ENCODE measurements at places on chromosomes 5 and 9. TPM values are rescaled to one million over a fixed set of nuclear protein-coding genes. Genes with fewer than 3 reads are reported as not detected.

GRCh38 chr9:11319538-11319937 is 706.7 kb upstream of the PTPRD start:
- no peak for DNase-seq

BRINP1 gene
- not detected for total RNA-seq

SHISAL2B gene
- total RNA-seq = not detected

C5orf58 gene
- not detected for total RNA-seq

DNA sequence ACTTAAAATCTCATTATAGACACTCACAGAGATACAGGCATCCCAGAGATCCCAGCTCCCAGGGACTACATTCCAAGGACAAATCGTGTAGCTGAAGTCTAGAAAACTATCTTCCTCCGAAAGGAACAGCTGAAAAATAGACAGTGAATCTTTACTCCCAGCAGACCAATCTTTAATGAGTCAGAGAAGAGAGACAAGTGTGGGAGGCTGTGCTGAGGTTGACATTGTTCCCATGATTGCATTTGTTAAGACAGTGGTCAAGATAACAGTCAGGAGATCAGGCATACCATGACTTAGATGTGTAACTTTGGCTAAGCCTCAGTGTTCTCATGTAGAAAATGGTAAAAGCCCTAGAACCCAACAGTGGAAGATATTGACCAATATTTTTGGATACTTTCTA is 120.7 kb downstream of the PAPPA start:
- no peak for DNase-seq

- no peak for DNase-seq
Observed at GRCh38 chr9:80352967-80353366, 781.2 kb downstream of the TLE4 start.

- no peak for DNase-seq
Observed at GRCh38 chr5:15737871-15738664, 238.1 kb downstream of the FBXL7 start.

DNA sequence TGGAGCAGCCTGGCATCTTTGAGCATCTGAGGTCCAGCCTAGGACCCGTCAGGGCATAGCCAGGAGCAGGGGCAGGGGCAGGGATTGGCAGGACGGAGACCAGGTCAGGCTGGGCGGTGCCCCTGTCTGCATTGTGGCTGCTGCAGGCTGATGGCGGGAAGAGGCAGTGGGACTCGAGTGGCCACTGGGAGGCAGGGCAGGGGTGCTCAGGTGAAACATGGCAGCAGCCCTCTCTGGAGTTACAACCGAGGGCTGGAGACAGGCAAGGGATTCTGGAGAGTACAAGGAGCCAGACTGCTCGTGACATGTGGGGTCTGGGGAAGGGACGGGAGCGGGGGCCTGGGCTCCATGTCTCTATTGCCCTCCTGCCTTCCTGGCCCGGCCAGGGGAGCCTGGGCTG is 97.4 kb upstream of the RAPGEF1 start:
- no peak for DNase-seq

FCN1 gene
- 27.9 TPM for total RNA-seq

TERT gene
- total RNA-seq = not detected

- DNase-seq = no peak
Observed at GRCh38 chr9:121380846-121381245, 10.8 kb upstream of the STOM start.

- DNase-seq = no peak
Observed at GRCh38 chr5:18102733-18103132, 468.5 kb downstream of the TAF11L14 start.

DNA sequence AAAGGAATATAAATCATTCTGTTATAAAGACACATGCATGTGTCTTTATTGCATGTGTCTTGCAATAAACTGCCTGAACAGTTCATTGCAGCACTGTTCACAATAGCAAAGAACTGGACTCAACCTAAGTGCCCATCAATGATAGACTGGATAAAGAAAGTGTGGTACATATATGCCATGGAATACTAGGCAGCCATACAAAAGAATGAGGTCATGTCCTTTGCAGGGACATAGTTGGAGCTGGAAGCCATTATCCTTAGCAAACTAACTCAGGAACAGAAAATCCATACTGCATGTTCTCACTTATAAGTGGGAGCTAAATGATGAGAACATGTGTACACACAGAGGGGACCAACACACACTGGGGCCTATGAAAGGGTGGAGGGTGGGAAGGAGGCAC is 63.7 kb upstream of the CHD1 start:
- no peak for DNase-seq

TRIM7 gene
- total RNA-seq = 3.0 TPM

DNA sequence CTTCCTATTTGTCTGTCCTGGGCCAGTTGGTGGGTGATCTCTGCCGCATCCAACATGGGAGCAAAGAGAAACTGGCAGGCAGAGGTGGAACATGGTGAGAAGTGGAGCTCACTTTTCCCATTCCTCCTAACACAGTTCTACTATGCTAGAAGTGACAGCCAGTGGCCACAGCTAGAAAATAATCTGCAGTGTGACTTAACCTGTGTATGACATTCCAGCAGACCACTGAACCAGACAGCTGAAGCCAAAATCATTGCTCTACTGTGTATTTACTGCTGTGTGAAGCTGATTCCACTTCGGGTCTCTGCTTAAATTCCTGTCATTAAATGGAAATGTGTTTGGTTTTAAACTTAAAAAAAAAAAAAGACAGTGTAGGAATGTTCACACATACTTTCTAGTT is 523.0 kb downstream of the MTRR start:
- DNase-seq = no peak

DNA sequence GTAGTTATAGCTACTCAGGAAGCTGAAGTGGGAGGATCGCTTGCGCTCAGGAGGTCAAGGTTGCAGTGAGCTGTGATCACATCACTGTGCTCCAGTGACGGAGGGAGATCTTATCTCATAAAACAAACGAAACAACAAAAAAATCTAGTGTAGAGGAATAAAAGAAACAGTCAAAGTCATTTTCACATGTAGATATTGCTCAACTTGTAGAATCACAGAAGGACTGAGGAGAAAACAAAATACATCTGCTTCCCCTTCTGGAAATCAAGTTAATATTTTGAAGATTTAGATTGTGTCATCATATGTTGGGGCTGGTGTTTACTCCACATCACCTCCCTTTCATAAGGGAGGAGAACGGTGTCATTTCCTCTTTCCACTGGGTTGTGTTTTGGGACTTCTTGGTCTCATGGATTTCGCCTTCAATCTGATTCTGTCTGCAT is 8.2 kb upstream of the SLC46A2 start:
- DNase-seq = no peak

MYO10 gene
- 21.2 TPM for total RNA-seq

INSL6 gene
- not detected for total RNA-seq

DNA sequence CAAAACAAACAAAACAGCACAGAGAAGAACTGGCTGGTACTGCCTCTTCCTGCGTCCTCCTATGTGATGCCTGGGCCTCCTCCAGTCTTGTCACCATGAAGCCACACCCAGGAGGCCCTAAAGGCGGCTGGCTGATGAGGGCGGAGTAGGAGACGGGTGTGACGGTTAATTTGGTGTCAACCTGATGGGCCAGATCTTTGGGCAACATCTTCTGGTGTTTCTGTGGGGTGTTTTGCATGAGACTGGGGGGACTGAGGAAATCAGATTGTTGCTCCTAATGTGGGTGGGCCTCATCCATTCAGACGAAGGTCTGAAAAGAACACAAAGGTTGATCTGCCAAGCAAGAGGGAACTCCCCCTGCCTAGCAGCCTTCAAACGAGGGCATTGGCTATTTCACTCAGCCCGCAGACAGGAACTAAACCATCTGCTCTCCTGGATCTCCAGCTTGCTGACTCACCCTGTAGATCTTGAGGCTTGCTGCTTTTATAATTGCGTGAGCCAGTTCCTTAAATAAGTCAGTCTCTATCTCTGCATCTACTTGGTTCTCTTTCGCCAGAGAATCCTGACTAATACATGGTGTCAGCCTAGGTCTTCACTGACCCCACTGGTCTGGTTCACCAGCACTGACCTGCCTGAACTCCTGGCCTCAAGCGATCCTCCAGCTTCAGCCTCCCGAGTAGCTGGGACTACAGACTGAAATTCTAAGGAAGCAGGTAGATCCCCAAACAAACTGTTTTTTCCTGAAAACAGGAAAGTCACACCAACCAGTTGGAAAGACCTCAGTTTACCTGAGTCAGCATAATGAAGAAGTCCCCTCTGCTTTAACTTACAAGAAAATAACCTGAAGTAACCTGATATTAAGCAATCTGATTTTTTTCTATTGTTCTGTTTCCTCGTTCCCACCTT is 12.8 kb upstream of the ZFP62 start:
- DNase-seq = no peak

PCDHA9 gene
- total RNA-seq = 0.22 TPM

DNA sequence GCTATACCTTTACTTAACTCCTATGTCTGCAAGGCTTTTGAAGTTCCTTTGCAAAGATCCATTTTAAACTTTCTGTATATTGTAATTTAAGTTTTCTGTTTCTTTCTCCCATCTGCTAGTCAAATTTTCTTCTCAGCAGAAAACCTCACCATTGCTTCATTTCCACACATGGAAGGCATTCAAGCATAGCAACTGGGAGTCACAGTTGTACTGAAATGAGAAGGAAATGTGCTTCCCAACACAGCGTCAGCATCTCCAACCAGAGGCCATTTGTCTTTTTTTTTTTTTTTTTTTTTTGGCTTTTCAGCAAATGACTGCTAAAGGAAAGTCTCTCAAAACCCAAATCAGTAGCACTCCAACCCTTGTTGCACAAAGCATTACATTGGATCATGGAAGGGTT is 92.5 kb downstream of the RAB3C start:
- DNase-seq = no peak

DNA sequence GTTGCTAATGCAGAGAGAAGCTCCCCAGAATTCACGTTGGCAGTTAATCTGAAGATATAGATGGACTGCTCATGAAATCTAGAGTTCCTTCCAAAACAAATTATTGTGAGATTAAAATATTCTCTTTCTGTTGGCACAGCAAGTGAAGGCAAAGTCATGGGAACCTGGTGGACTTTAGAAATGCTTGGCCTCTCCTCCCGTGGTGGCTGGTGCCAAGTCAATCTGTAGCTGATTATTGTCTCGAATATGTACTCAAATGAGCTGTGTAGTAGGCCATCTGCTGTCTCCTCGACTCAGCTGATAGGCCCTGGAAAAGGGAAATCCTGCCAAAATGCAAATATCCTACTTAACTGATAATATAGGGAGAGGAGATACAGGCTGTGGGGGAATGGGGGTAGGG is 69.3 kb downstream of the DAPK1 start:
- no peak for DNase-seq

DNA sequence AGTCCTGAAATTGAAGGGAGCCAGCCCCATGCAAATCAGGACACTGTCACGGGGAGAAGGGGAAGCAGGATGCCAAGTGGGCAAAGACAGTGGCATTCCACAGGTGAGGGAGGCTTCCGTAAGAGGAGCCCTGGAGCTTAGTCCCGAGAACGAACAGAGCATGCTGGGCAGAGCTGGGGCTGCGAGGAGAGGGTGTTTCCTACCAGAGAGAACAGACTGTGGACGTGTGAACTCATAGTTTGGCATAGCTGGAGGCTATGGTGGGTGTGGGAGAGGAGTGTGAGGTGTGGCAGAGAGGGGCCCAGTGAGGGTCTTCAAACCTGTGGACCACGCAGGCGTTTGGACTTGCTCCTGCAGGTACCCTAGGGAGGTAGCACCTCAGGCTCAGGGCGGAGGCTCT is 102.8 kb upstream of the SMIM23 start:
- DNase-seq = no peak

GRCh38 chr9:109504689-109505088 is 6.6 kb upstream of the PTPN3 start:
- no peak for DNase-seq

DNA sequence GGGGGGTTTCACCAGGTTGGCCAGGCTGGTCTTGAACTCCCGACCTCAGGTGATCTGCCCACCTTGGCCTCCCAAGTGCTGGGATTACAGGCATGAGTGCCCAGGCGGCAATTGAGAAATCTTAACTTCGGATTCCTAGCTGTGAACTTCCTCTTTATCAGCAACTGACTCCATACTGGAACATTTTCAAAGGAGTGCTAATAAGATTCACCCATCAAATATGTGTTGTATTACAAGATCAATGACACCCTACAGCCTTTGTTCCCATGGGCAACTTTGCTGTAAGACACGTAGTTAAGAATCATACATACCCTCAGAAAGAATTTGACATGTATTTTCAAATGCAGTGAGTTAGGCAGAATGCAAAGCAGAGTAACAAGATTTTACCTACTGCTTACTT is 23.1 kb upstream of the ACOT12 start:
- no peak for DNase-seq

KIF4B gene
- total RNA-seq = not detected

DNA sequence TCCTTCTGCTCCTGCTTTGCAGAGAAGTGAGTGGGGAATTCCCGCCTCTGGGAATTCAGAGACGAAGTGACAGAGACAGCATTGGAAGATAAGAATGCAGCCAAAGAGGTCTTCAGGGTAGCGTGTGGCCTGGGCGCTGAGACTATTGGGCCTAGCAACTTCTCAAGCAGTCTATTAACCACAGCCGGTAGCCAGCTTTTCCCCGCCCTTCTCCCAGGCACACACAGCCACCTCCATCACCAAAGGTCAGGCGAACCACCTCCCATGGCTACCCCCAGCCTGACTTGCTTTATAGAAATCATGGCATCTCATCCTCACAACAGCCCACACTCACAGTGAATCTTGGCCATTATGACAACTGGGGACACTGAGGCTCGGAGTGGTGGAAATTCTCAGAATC is 124.2 kb downstream of the KCNIP1 start:
- DNase-seq = peak; percentile 51

GCNT4 gene
- 1.00 TPM for total RNA-seq

NRG2 gene
- 5.7 TPM for total RNA-seq

- DNase-seq = peak; percentile 74
Observed at GRCh38 chr5:171609806-171610452, 175.7 kb upstream of the SMIM23 start.

GRCh38 chr9:84271531-84271900 is 69.0 kb downstream of the SLC28A3 start:
- DNase-seq = no peak
